NCI-H2081 (cell line): ENCODE measurements at places on chromosomes 4 and X.

- no peak for DNase-seq
Measured at GRCh38 chr4:18961879-18962278, 940.3 kb upstream of the LCORL start.

GRCh38 chrX:134520860-134521390 is 61.0 kb downstream of the HPRT1 start:
- peak; percentile 30 for DNase-seq

GRCh38 chr4:10747186-10747585 is 62.6 kb upstream of the CLNK start:
- no peak for DNase-seq

DNA sequence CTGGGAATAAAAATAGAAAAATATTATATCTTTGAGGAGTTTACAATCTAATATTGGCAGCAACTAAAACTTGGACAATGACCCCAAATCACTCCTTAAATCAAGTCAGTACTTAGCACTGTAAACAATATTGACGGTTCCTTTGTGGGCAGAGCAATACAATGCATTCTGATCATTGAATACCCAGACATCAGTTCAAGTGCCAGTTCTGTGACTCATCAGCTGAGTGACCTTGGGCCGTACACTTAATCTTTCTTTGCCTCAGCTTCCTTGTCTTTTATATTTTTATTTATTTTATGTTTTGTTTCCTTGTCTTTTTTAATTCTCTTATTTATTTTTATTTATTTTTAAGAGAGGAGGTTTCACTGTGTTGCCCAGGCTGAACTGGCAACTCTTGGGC is 112.2 kb upstream of the ANXA3 start:
- no peak for DNase-seq

DNA sequence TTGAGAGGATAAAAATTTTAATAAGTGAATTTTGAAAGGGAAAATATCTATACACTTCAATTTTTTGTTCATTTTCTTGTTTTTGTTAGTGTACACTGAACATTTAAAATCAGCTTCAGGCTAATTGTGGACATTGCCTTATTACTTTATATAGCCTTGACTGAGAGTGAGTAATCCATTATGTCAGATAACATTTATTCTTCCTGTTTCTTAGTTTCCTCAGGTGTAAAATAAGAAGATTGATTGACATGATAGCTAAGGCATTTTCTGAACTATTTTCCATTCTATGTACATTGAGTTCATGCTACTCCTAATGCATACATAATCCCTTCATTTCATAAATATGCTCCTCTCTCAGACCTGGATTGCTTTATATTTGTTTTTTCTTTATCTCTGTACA is 607.3 kb upstream of the AADAT start:
- no peak for DNase-seq

DNA sequence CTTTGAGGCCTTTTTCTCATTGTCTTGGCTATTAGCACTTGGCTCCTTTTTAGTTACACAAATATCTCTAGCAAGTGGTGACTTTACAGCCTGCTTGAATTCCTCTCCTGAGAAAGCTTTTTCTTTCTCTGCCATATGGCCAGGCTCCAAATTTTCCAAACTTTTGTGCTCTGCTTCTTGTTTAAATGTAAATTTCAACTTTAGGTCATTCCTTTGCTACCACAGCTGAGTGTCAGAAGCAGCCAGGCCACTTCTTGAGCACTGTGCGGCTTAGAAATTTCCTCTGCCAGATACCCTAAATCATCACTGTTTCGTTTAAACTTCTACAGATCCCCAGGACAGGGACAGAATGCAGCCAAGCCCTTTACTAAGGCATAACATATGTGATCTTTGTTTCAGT is 222.4 kb downstream of the FBXO8 start:
- no peak for DNase-seq

GRCh38 chr4:74376888-74377483 is 12.0 kb downstream of the EREG start:
- DNase-seq = peak; percentile 19

DNA sequence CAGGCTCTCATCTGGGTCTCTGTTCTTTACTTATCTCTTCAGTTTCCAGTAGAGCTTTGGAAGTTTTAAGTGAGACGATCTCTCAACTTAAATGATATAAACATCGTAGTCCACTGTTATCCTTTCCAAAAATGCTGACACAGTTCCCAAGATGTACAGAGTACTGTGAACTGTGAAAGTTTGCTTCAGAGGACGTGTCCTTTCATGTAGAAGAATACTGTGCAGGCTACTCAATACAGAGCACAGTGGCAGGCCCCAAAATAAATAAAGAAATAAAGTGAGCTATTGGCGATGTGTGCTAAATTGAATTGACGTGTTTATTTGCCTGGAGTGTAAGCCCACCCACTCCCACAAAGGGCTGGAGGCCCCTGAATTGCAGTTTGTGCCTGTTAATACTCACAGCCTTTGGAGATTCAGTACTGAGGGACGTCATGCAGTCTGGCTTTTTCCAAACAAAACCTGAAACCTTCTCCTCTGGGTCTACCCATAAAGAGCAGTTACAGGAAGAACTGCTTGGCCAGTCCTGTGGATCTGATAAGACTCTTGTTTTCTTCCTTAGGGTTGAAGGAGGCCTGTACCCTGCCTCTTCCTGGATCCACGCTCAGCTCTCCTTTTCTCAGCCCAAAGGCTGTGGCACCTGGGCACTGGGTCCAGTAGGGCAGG is 66.1 kb downstream of the SOWAHB start:
- no peak for DNase-seq

DNA sequence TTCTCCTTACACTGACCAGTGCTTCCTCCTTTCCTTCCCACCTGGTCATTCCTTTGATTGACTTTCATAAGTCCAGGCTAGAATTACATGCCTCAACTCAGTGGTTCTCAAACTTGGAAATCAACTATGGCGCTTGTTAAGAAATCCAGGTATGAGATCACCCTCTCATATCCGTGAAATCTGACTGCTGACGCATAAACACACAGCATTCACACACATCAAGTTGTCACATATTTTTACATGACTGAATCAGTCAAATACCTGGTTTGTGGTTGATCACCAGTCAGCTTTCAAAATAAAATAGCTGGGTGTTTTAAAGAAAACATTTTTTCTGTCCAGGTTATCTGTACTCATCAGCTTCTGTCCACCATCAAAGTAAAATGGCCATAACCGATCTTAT is 433.5 kb downstream of the AFF2 start:
- no peak for DNase-seq

GRCh38 chrX:72176981-72177380 is 4.6 kb upstream of the PIN4 start:
- DNase-seq = no peak

GRCh38 chr4:87707279-87707918 is 57.3 kb downstream of the DMP1 start:
- no peak for DNase-seq

GRCh38 chrX:76127341-76127740 is 45.5 kb upstream of the PBDC1 start:
- no peak for DNase-seq

DNA sequence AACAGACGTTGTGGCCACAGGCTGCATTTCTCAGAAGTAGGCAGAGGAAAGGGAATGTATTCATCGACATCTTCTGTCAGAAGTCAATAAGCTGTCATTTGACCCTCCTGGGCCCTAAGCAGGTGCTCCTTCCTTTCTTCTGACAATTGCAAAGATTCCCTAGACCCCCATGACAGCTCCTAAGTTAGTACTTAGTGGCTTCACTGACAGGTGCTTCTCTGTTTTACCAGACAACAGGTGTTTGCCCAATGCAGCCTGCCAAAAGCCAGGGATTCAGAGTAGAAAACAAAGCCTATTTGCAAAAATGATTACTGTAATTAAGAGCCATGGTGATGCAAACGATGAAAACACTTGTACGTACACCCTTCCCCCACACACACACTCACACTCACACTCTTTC is 7.5 kb upstream of the FGF5 start:
- DNase-seq = peak; percentile 78

DNA sequence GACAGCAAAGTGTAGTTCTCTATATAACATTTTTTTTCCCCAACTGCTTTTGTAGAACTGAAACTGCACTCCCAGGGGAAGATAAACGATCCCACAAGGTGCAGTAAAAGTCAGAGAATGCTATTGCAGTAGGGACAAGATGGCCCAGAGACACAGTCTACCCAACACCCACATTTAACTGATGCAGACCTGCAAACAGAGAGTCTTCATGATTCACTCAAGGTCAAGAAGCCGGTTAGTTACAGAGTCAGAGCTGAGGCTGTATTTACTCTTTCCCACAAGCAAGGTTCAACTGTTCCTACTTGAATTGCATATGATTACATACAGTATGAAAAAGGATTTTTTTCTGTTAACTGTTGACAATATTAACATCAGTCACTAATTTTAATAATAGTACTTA is 654.6 kb downstream of the IL1RAPL1 start:
- no peak for DNase-seq

DNA sequence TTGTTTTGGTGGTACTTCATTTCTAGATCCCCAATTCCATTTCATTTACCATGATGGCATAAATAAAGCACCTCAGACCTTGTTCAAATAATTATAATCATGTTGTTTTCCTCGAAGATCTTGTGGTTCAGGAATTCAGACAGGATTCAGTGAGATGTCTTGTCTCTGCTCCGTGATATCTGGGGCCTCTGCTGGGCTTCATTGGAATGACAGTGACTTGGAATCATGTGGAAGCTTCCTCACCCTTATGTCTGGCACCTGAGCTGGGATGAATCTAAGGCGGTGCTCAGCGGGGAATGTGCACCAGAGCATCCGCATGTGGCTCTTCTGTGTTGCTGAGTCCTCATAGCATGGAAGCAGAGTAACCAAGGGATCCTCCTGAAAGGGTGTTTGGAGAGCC is 132.2 kb downstream of the VEGFC start:
- DNase-seq = no peak

DNA sequence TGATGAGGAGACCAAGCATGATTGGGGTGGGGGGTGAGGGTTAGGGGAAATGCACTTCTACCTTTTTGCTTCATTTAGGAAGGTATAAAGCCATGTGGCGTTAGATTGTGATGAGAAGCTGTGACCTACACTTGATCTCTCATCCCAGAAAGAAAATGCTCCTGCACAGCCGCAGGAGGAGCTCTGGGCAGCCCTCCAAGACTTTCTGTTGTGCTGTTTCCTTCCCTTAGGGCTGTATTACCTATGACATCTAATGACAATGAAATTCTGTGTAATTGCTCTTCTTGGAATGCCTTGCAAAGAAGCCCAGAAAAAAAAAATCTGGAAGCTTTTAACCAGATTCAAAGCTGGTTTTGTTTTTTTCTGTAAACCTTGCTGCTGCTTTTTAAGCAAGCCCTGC is 13.4 kb downstream of the PRPS2 start:
- no peak for DNase-seq

DNA sequence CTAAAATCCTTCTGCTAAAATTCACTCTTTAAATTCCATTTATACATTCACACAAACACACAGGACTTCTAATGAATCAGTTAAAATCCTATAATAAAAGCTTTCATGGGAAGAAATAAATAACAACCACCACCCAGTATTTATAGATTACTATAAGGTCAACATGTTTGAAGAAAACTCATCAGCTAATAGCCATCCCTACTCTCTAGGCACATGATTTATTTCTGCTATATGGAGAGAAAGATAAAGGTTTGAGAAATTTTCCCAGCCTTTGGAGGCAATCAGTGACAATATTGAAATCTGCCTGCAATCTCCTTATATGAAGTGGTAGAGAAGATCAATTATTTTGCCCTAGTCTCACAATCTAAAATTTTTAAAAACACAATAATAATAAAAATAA is 1038.9 kb upstream of the DIAPH2 start:
- no peak for DNase-seq

- no peak for DNase-seq
Measured at GRCh38 chr4:48620831-48621230, 130.8 kb downstream of the ZAR1 start.

DNA sequence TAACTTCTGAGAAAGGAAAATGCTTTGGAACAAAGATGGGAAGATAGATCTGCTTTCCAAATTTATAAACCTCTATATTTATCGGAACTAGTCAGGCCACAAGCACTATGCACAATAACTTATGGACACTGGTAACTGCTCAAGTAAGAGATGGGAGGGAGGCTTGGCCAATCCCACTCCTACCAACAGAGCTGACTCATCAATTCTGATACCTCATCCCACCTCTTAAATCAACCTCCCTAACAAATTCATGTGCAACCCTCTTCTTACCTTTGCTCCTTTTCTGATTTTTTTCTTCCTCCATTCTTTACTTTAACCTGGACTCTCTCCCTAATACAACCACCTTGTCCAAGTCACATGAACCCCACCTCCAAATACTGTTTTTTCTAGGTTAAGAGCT is 289.9 kb upstream of the FAM241A start:
- DNase-seq = no peak

- DNase-seq = no peak
Measured at GRCh38 chrX:352181-352580, 33.6 kb upstream of the GTPBP6 start.

GRCh38 chr4:36292556-36293188 is 11.3 kb downstream of the DTHD1 start:
- DNase-seq = peak; percentile 19

DNA sequence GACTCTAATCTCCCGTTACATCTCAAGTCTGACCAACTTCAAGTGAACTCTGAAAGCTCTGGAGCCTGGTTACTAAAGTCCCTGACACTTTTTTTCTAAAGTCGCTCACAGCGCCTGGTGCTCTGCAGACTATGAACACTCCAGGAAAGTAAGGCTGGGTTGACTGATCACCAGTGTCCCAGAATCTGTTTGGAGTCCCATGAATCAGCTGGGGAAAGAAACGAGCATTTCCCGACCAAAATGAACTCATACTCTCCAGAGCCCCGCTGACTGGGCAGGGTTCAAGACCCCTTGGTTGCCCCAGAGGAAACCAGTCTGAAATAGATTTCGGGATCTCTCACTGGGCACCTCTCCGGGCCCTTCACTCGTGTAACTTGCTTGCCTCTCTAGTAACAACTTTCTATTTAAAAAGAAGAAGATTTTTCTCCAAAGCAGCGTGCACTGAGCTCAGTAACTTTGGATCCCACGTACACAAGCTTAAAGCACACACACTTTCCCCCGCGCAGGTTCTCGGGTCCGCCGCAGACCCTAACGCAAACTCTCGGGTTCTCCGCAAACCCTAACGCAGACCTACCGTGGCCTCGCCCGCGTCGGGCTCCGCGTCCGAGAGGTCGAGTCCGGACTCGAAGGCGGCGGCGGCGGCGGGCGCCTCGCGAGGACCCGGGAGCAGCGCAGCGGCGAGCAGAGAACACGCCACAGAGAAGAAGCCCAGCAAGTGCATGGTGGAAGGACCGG is 964 bp downstream of the VEGFC start:
- peak; percentile 6 for DNase-seq

- no peak for DNase-seq
Measured at GRCh38 chr4:135434936-135435335, 1233.3 kb upstream of the PABPC4L start.

GRCh38 chr4:65825116-65825753 is 154.9 kb upstream of the EPHA5 start:
- no peak for DNase-seq
